ENCODE measurements at places on chromosomes 2 and 18.

DNA sequence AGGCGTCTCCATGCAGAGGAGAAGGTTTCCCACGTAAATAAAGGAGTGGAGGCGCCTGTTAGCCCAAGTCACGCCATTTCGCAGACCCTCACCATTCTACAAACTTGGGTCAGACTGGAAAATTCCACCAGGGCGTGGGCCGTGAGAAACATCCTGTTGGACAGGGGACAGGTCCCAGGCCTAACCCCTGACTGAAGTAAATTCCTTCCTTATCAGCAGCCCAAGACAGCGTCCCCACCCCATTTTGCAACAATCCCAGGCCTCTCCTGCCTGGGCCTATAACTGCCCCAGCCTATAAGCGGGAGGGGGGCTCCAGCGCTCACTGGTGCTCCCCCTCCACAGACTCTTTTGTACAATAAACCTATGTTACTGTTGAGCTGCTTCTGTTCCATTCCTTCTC is 57.3 kb upstream of the CBLN2 start:
- DNase-seq, result no peak

DNA sequence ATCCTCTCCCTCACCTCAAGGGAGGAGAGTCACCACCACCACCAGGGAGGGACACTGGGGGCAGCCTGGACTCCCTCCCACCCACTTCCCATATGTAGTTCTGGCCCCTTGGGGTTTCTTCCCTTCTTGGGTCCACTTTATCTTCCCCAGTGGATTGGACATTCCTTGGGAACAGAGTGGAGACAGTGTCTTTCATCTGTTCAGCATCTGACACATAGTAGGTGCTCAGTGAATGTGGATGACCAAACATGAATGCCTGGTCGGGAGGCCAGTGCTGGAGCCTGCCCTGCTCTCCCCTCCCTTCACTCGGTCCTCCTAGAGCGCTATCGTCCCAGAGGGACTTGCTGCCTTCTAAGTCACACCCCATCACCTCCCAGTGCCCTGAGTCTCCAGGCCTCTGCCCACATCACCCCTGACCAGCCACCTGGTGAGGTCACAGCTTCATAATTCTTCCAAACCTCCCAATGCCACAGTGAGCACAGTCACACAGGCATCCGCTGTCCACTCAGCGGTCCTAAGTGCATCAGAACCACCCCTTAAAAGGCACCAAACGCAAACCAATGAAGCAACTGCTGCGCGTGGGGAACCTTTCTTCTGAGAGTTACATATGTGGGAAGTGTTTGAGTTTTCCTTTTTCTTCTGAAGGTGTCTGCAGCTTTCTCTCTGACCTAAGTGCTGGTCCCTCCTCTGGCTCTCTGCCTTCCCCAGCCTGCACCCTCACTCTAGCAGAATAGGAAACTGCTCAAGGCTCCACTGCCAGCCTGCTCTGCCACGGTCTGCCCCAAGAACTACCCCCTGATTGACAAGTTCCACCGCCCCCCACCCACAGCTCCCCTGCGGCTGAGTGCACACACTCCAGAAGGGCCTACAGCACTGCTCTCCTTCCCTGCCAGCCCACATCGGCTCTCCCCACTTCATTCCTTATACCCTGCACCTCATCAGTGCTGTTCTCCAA is 7.2 kb upstream of the SFXN5 start:
- DNase-seq, result no peak

- DNase-seq, result no peak
Observed at GRCh38 chr18:28816155-28816554, 639.2 kb upstream of the CDH2 start.

DNA sequence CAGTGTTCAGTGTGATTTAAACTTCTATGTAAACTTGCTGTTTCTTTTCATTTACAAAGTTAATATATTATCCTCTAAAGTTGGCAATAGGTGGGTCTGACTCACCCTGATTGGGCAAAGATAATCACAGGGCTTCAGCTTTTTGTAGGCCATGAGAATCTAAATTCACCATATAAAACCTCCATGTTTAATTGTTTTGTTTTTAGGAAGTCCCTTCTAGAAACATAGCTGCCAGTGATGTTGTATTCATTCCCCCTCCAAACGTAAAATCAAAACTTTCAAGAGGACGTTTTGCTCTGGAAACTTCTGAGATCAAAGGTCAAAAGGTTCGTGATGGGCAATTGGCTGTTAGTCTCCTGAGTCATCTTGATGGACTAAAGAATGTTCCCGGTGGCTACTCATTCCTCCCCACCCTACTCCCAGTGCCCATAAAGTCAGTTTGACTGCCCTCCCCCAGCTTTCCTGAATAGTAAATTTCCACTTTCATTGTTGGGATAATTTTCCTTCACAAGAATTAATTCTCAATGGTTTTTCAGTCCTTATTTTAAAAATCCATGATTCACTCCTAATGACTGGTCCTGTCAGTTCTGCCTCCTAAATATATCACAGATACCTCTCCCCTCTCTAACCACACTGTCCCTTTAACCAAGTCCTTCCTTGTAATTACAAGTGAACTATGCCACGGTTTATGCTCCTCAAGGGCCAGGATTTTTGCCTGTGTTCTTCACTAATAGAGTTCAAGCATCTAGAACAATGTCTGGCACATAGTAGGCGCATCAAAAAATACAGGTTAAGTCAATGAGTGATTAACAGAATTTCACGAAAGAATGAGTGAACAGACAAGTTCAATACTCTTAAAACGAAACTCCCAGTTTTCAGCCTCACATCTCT is 164.4 kb upstream of the VRK2 start:
- no peak for DNase-seq

- no peak for DNase-seq
Observed at GRCh38 chr18:72119082-72119481, 425.1 kb downstream of the CBLN2 start.

Data from GF-D8 (cell line).